T-helper 9 cell (primary cell): ENCODE measurements at places on chromosomes 5 and 9.

- DNase-seq = no peak
Measured at GRCh38 chr9:105168870-105169319, 75.6 kb upstream of the SLC44A1 start.

DNA sequence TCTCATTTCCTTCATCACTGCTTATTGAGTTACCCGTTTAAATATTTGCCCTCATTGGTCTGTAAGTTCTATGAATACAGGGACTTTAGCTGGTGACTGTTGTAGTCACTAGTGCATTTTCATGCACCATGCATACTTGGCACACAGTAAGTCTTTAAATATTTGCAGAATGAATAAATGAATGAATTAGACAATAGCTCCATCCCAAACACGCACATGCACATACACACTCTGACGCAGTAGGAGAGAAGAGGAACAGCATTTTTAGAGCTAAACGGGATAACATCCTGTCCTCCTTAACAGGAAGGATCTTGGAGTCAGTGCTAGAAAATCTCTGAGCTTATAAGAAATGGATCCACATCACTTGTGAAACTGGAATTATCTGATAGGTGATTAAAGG is 447.7 kb downstream of the KIF4B start:
- DNase-seq = no peak

DNA sequence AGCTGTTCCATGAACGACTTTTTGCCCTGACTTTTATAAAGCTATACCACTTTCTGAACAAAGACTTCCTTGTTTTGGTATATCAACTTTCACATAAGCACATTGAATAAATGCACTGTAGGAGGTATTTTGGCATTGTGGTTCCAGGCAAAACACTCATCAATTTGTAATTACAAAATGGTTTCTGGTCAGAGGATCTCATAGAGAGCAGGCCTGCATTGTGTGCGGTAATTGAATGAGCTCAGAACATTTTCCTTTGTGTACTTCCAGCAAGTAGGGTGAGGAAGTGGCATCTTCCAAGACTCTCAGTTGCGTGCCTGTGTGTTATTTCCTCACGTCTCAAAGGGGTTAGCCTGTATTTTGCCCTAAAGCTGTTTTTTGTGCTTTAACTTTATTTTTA is 89.2 kb downstream of the PDE6A start:
- DNase-seq = no peak

DNA sequence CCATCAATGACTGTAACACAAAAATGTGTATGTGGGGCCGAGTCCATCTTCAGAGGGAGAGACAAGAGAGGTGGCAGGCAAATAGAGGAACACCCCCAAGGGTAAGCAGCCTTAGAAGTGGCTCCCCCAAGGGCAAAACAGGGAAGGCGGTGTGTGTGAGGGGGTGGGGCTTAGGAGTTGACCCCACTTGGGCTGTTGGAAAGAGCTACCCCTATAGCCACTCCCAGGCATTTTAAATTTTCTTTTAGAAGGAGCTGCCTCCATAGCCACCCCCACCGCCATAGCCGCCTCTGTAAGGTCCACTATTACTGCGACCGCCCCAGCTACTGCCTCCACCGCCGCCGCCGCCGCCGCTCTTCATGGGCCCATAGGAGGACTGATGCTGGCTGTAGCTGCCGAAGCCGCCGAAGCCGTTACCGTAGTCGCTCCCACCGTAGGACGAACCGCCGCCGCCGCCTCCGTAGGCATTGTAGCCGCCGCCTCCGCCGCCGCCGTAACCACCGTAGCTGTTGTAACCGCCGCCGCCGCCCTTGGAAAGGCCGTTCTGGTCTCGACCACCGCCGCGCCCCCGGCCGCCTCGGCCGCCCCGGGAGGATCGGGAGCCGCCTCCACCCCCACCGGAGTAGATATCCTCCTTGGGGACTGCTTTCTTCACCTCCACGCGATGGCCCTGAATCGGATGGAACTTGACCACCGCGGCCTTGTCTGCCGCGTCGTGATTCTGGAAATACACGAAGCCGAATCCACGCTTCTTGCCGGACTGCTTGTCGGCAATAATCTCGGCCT is 1.1 kb downstream of the HNRNPA0 start:
- peak; percentile 42 for DNase-seq

DNA sequence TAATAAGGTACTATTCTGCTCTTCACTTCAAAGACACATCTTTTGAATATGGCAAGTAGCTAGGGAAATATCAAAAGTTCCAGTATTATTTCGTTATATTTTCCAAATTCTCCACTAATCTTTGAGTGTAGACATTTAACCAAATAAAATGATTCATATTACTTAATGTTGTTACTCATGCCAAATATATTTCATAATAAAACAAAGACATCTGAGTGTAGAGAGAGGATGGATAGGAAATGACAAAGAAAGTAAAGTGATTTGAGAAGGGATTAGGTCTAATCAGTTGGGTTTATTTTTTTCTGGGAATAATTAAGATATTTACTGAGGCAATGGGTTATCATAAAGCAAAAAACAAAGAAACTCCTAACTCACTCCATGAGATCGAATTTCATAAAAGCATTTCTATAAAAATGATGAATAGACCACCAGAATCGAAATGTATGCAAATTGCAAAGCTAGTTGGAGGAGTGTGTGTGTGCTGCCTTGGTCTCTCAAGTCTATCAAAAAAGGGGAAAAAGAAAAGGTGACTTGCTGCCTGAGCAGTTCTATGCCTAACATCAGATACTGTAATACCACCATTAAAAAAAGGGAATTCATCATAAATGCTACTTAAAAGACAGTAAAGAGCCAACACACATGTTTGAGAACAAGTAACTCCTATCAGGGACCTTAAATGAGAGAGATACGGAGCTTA is 255.5 kb downstream of the PDE4D start:
- no peak for DNase-seq

GRCh38 chr5:119322948-119323537 is 32.8 kb upstream of the TNFAIP8 start:
- no peak for DNase-seq

- no peak for DNase-seq
Measured at GRCh38 chr5:85320495-85320894, 935.8 kb upstream of the EDIL3 start.

GRCh38 chr9:91086657-91087461 is 274.9 kb downstream of the AUH start:
- no peak for DNase-seq
